Tongue (tissue), 3 donors: ENCODE measurements at places on chromosomes 5 and 9. TPM values are rescaled to one million over a fixed set of nuclear protein-coding genes. Genes with fewer than 3 reads are reported as not detected.

CSF2 gene
- not detected for total RNA-seq

GRCh38 chr5:138180183-138180782, 1.4 kb downstream of the KIF20A start:
- DNase-seq, result peak; percentile 74

- DNase-seq, result no peak
Measured at GRCh38 chr5:43016217-43016779, 23.8 kb downstream of the ANXA2R start.

DNA sequence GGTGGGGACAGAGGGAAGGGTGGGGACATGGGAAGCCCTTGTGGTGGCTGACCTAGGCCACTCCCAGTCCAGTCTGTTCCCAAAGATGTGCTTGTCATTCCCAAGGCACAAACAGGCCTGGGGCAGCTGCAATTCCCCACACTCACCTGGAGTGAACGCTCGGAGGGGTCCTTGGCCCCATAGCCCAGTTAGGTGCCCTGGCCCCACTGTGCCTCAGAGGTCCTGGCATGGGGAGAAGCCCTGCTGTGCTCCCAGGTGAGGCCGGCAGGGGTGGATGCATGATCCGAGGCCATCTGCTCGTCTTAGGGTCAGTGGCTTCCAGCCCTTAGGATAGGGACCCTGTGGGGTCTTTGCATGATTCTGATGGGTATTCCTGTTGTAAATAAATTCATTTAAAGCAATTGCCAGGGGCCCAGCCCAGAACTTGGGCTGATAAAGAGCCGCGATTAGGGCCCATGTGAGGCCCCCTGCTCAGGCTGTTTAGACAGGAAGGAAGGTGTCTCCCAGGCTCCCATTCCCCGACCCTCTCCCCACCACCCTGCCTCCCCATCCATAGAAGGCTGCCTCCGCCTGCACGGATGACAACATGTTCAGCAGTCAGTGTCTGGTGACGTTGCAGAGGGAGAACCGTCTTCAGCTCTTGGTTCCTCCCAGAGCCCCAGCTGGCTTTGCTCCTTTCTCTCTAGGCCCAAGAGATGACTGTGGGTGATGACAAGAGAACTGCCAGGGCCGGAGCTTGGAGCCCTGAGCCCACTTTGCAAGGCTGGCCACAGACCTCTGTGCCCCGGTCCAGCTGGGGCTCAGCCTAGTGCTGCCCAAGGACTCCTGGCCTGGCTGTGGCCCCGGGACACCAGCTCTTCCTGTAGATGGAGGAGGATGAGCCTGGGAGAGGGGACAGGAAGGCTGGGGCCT, 28.4 kb upstream of the IRX4 start:
- no peak for DNase-seq

POLE3 gene
- total RNA-seq, result 36.5 TPM

NMRK1 gene
- total RNA-seq, result 12.3 TPM

DNA sequence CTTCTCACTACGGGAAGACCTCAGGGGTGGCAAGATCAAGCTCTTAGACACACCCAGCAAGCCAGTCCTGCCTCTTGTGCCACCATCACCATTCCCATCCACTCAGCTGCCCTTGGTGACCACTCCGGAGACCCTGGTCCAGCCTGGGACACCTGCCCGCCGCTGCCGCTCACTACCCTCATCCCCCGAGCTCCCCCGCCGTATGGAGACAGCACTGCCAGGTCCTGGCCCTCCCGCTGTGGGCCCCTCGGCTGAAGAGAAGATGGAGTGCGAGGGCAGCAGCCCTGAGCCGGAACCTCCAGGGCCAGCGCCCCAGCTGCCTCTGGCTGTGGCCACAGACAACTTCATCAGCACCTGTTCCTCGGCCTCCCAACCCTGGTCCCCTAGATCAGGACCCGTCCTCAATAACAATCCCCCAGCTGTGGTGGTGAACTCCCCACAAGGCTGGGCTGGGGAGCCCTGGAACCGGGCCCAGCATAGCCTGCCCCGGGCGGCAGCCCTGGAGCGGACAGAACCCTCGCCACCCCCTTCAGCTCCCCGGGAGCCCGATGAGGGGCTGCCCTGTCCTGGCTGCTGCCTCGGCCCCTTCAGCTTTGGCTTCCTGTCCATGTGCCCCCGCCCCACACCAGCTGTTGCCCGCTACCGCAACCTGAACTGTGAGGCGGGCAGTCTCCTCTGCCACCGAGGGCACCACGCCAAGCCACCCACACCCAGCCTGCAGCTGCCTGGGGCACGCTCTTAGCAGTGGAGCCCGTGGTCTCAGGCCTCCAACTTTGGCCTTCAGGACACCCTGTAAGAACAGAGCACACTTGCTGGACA, 4.1 kb downstream of the TESK1 start:
- DNase-seq, result peak; percentile 95

DNA sequence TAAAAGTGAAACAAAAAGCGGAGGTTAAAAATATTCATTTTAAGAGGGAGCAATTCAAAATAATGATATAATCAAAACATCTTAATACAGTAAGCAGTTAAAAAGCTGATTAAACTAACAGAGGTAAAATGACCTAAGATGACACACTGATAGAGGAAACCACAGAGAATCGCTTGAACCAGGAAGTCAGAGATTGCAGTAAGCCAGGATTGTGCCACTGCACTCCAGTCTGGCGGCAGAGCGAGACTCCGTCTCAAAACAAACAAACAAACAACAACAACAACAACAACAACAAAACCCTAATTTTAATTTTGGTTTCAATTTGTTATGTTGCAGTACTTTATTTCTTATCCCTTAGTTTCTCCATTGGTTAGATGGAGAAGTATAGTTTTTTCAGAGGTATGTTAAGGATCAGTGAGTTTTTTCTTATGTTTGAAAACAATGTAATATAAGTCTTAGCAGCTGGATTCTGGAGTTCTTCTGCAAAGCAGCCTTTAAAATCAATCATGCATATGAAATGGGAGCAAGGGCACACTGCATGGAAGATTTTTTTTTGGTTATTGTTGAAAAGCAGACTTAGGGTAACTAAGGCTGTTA, 58.5 kb downstream of the MLANA start:
- peak; percentile 2 for DNase-seq

GRCh38 chr5:102921341-102922044, 166.4 kb downstream of the PAM start:
- no peak for DNase-seq
